Stimulated activated CD4-positive, alpha-beta T cell treated with anti-CD3 and anti-CD28 coated beads, Interleukin-12 subunit alpha, Interleukin-12 subunit beta, amount 100 ng/mL, for 4 hours (primary cell): ENCODE measurements at places on chromosomes 5 and 9.

DNA sequence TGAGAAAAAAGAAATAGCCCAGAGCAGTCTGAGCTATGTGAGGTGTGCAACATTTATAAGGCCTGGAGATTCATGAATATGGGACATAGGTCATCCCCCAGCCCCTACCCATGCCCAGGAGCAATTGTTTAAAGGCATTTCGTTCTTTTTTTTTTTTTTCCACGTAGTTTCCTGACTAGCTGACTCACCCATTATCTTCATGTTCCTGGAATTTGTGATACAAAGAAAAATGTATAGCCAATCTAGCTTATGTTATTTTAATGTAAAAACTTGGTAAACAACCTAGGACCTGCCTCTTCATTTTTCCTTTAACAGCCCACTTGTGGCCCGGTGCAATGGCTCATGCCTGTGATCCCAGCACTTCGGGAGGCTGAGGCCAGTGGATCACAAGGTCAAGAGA is 81.3 kb downstream of the OSTF1 start:
- no peak for DNase-seq

- no peak for DNase-seq
Measured at GRCh38 chr5:39906146-39906545, 481.4 kb upstream of the DAB2 start.

GRCh38 chr5:113204525-113205161 is 228.0 kb downstream of the DCP2 start:
- DNase-seq, result no peak

- no peak for DNase-seq
Measured at GRCh38 chr9:77017505-77017894, 2.0 kb upstream of the FOXB2 start.

DNA sequence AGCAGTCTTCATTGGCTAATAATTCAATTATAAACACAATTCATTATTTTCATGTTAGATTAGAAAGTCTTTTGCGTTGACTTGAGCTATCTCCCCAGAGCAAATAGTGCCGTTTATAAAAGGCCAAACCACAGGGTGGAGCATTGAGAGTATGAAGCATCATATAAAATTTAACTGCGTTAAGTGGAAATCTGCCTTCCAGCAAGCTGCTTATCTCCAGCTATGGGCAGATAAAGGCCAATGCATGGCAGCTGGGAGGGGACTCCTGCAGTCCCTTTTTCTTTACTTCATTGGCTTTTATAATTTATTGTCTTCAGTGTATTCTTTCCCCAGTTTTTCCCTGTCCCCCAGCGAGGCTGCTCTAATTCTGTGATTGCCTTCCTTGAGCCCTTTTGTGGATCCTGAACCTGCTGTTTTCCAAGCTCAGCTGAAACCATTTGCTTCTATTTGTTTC is 113.7 kb downstream of the TMEM232 start:
- no peak for DNase-seq

GRCh38 chr9:77927265-77927664 is 104.3 kb downstream of the GNAQ start:
- DNase-seq, result no peak

DNA sequence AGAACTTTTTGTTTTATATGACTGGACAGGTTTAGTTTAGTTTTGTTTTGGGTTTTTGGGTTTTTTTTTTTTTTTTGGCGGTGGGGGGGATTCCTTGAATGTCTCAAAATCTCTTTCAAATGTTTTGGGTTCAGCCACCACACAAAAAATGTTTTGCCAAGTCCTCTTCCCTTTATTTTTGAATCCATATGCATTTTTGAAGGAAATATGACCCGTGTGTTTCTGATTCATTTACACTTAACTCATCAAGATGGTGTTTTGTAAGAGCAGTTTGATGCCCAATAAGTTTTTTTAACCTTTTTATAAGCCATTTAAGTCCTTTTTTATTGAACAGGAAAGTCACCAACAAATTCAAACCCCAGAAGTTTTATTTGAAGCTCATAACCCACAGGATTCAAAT is 209.8 kb downstream of the CWC27 start:
- DNase-seq, result no peak

- DNase-seq, result no peak
Measured at GRCh38 chr5:73301208-73301901, 128.4 kb downstream of the TMEM174 start.

GRCh38 chr9:89634995-89635742 is 30.4 kb downstream of the GADD45G start:
- no peak for DNase-seq

GRCh38 chr5:177607115-177607451 is 7.2 kb downstream of the B4GALT7 start:
- DNase-seq, result no peak

- no peak for DNase-seq
Measured at GRCh38 chr5:113157886-113158285, 181.3 kb downstream of the DCP2 start.

DNA sequence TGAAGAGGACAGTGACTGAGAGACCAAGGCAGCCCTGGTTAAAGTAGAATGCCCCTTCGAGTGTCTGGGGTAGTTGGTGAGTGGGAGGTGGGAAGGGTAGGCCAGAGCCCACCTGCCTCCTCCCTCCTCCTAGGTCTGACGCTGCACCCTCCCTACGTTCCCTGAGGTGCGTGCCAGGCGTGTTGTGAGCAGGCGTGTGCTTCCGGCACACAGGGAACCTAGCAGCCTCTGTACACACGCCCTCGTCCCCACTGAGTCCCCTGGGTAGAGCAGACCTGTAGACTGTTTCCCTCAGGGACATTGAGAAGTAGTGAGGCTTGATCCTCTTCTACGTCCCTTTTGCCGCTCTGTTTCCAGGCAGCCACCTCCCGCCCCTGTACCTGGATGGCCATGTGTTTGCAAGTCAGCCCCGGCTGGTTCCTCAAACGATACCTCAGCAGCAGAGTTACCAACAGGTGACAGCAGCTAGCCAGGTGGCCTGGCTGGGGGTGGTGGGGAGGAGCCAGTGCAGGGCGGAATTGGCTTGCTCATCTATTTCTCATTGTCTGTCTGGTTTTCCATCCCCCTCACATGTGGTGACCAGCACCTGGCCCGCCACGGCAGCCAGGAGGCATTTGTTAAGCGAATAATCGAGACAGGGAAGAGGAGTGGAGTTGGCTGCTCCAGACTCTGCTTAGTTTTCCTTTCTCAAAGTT is 16.8 kb upstream of the POMT1 start:
- DNase-seq, result no peak

DNA sequence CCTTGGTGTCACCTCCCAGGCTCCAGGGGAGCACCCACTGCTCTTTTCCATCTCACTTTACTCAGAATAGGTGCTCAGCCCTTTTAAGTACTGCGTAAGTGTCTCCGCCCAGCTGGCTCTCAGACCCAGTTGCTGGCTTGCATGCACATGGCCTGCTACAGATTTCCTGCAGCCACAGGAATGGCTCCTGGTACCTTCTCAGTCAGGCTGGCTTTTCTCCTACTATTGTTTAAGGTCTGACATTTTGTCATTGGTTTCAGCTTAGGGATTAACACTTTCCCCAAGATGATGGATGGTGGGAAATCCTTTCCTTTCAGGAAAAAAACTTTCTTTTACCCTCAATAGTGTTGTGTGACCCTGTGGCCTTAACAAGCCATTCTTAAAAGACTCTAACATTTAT is 1652.3 kb upstream of the WWC1 start:
- no peak for DNase-seq

- DNase-seq, result no peak
Measured at GRCh38 chr9:114218264-114219120, 63.2 kb downstream of the COL27A1 start.

- DNase-seq, result no peak
Measured at GRCh38 chr5:152221721-152222629, 183.1 kb downstream of the NMUR2 start.

- DNase-seq, result no peak
Measured at GRCh38 chr9:129840034-129840433, 4.8 kb downstream of the USP20 start.

GRCh38 chr5:103674251-103674650 is 111.7 kb upstream of the NUDT12 start:
- DNase-seq, result no peak

DNA sequence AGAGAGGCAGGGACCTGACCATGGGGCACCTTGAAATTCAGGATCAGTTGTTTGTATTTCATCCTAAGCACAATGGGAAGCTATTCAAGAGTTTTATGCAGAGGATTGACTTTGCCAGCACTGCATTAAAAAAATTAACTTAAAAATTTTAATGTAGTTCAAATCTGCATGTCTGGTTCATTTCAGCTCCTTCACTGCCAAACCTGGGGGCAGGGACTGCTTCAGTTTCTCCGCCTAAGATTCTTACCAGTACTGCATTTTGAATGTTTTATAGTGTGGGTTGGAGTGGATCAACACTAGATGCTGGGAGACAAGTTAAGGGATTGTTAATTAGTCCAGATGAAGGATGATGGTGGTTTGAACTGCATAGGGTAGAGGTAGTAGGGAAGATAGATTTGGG is 15.7 kb upstream of the MSMP start:
- DNase-seq, result no peak

DNA sequence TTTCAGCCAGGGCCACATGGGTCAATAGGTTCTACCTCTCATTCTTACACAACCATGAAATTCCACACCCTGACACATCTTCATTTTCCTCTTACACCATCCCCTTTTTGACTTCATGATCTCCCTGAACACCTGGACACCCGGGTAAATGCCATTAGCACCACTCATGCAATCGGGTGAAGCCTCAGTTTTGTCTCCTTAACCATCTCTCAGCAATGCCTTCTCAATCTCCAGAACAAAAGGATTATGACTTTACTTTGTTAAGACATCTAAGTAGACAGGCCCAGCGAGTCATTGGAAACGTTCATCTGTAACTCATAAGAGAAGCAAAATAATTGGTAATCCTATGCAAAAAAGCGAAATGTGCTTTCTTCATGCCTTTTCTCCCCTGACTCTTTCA is 49.9 kb downstream of the ADAMTS12 start:
- no peak for DNase-seq

GRCh38 chr9:125659201-125659840 is 47.7 kb downstream of the MAPKAP1 start:
- DNase-seq, result no peak

DNA sequence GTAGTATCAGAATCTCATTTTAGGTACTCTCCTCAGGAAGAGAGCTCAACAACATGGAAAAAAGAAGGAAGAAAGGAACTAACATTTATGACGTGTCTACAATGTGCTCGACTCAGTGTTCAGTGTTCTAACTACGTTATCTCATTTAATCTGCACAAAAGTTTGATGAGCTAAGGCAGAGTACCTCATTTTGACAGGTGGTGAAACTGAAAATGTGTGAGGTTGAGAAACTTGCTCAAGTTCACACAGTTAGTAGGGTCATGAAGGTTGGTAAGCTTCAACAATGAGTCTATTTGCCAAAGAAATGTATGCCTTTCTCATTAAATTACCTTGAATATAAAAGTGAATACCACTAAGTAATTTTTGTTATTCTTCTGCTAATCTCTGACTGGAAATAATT is 165.1 kb downstream of the CAAP1 start:
- no peak for DNase-seq

DNA sequence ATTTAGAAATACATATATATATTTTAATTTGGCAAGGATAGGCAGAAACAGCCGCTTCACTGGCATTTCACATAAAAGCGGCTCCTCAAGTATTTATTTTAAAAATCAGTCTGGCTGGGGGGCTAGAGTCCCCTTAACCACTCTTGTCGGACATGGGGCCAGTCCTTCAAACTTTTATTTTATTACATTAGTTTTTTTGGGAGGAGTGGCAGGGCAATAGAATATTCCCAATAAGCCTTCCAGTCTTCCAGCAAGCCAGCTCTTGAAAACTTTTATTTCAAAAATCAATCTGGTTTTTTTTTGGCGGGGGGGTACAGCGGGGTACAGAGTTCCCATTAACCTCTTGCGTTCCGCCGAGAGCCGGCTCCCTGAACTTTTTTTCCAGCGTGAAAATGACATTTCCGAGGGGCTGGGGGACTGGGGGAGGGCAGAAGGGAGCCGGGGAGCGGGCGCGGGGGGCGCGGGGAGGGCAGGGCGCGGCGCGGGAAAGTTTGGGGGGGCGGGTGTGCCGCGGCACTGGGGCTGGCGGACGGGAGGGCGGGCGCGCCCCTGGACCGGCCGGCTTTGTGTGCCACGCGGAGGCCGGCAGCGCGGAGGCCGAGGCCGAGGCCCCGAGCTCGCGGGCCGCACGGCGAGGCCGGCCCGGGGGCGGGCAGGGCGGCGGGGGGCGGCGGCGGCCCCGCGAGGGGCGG is 504 bp upstream of the ZNF618 start:
- no peak for DNase-seq

- DNase-seq, result no peak
Measured at GRCh38 chr5:60161340-60161934, 267.9 kb upstream of the PDE4D start.

GRCh38 chr9:126148994-126149393 is 177.6 kb upstream of the MVB12B start:
- no peak for DNase-seq

DNA sequence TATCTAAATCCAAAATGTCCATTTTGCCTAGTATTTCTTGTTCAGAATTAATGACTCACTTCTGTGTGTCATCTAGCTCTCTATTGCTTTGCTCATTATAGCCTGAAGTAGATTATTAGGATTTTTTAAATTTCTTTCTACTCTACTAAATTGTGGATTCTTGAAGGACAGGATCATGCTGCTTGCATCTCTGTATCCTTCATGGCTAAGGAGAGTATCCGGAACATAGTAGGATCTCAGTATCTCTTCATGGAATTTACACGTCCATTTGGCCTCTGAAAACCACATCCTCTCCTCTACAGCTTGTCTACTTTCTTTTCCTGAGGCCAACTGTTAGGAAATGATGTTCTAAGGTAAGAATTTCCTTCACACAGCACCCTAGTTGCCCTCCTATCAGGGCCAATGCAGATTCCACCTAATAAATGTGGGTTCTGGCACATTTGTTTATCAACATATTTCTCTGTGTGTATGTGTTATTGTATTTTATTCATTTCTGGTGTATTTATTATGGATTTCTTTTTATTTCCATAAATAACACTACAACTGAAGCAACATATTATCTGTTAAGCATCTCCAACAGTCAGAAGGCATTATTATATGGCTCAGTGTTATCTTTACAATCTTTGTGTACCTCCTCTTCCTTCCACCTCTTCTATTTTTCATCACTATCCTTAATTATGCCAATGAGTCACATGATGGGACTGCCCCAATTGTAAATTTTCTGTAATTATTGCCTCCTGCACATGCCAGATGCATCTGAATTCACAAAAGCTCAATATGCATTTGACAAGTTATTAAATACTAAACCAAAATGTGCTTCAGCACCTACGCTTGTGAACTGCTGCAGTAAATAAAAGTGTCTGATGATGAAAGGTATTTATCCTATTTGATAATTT is 557.8 kb upstream of the TLE4 start:
- DNase-seq, result no peak

GRCh38 chr9:126591083-126591482 is 22.6 kb upstream of the LMX1B start:
- DNase-seq, result no peak
